Naive thymus-derived CD4-positive, alpha-beta T cell (primary cell): ENCODE measurements at places on chromosomes 1 and 21. TPM values are rescaled to one million over a fixed set of nuclear protein-coding genes. Genes with fewer than 3 reads are reported as not detected.

CLCA1 gene
- not detected for total RNA-seq

ZNF648 gene
- total RNA-seq = not detected

DNA sequence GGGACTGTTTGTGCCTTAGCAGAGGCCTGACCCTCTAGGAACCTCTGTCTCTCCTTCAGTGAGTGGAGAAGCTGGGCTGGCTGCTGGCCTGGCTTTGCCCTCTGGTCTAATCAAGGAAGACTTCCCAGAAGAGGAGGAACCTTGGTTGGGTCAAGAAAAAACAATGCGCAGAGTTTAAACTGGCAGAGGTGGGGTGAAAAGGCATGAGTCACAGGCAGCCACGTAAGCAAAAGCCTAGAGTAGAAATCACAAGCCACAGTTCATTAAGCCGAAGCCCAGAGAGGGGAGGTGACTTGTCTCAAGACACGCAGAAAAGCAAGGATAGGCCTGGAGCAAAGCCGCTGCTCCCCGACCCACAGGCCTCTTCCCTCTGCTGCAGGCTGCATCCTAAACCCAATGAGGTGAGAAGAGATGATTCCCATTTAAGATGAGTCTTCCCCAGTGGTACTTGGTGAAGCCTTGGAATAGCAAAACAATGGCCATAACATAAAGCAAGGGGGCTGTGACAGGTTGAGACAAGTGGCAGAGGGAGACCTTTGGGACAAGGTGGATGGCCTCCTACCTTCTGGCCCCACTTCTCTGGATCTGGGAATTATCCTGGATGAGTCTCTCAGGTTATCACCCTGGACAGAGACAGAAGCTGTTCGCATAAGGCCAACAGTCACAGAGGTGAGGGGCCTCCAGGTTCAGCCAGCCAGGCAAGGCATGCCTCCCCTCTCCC is 7.7 kb downstream of the PDZK1IP1 start:
- H3K27me3 ChIP-seq = peaks cover 3% of the 10 kb centered on the region

C1QA gene
- 3.5 TPM for total RNA-seq

MAP10 gene
- 4.5 and 4.6 TPM in 2 replicates for total RNA-seq

- no peak overlapping the region for H3K27ac ChIP-seq
- no peaks in the 10 kb centered on the region for H3K27me3 ChIP-seq
- no peaks in the 10 kb centered on the region for H3K4me1 ChIP-seq
- H3K36me3 ChIP-seq = no peaks in the 10 kb centered on the region
- no peak for DNase-seq
- no peak overlapping the region for H3K4me3 ChIP-seq
These were observed 56.0 kb downstream of the ITSN1 start for GRCh38 chr21:33698087-33698860.

BTBD8 gene
- total RNA-seq = 4.6 TPM

TRAPPC3 gene
- total RNA-seq = 38.3 TPM

GRCh38 chr1:24414775-24415333 is 748 bp upstream of the NIPAL3 start:
- no peaks in the 10 kb centered on the region for H3K27me3 ChIP-seq
- peak overlapping the region; percentile 39 for H3K27ac ChIP-seq
- peaks cover 4% of the 10 kb centered on the region for H3K36me3 ChIP-seq
- peaks cover 23% of the 10 kb centered on the region for H3K4me1 ChIP-seq
- DNase-seq = no peak

- H3K4me1 ChIP-seq = no peaks in the 10 kb centered on the region
- H3K4me3 ChIP-seq = no peak overlapping the region
- H3K27me3 ChIP-seq = no peaks in the 10 kb centered on the region
- no peaks in the 10 kb centered on the region for H3K36me3 ChIP-seq
These were observed 49.2 kb upstream of the GJA8 start for GRCh38 chr1:147853391-147853790.

GRCh38 chr1:151596166-151596953 is 15.5 kb upstream of the SNX27 start:
- DNase-seq = no peak
- H3K27ac ChIP-seq = no peak overlapping the region
- H3K27me3 ChIP-seq = no peaks in the 10 kb centered on the region
- no peaks in the 10 kb centered on the region for H3K4me1 ChIP-seq
- H3K36me3 ChIP-seq = no peaks in the 10 kb centered on the region

GRCh38 chr1:156689953-156690674 is 12.9 kb upstream of the NES start:
- peaks cover 5% of the 10 kb centered on the region for H3K27me3 ChIP-seq
- DNase-seq = no peak
- H3K4me1 ChIP-seq = peaks cover 5% of the 10 kb centered on the region
- no peak overlapping the region for H3K4me3 ChIP-seq
